ENCODE measurements at places on chromosomes 7 and 10. TPM values are rescaled to one million over a fixed set of nuclear protein-coding genes. Genes with fewer than 3 reads are reported as not detected.
A peak's percentile ranks its signal among the peaks of the same experiment; 100 is the strongest.

DNA sequence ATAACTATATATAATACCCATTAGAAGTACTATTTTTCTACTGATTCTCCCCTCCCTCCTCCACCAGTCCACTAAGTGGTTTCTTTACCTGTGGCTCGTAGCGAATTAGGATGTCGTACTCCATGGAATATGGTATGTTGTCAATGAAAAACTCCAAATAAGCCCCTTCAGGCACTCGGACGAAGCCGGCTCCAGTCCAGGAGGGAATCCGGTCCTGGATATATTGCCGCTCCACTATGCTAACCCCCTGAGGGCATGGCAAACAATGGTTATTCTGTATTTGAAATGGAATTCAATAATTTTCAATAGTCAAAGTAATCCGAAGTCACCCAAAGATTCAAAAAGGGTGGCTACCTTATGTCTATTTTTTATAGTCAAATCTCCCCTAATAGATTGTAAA lies 40.1 kb downstream of the LAMB1 start:
- H3K27ac ChIP-seq: no peak overlapping the region
- no peak for DNase-seq
- no peak overlapping the region for H3K4me3 ChIP-seq
- no peaks in the 10 kb centered on the region for H3K36me3 ChIP-seq
- H3K4me1 ChIP-seq: no peaks in the 10 kb centered on the region

DNA sequence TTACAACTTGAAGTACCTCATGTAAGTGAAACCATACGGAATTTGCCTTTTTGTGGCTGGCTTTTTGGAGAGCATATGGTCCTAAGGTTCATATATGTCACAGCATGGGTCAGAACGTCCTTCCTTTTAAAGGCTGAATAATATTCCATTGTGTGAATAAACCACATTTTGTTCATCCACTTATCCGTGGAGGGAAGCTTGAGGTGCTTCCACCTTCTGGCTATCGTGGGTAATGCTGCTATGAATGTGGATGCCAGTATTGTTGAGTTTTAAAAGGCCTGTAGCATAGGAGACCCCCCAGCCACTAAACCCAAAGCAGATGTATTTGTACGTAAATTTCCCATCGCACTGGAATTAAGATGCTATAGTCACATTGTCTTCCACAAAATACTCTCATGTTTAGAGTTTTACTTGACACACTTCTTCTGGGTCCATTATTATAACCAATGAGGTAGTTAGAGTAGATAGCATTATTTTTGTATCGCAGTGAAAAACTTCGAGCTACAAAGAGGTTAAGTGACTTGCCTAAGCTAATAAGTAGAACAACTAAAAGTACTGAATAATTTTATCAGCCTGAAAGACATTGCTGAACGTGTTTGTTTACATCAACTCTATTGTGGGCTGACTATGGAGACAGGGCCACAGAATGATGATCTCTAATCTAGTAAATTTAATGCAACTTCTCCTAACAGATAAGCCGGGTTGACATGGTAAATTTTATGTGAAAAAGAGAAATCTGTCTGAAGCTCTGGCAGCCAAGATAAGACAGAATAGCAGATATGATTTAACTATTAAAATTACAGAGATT lies 183.0 kb upstream of the CTBP2 start:
- H3K27ac ChIP-seq: no peak overlapping the region
- no peaks in the 10 kb centered on the region for H3K27me3 ChIP-seq
- no peak for DNase-seq

OR13A1 gene
- total RNA-seq: 0.15 TPM

DNA sequence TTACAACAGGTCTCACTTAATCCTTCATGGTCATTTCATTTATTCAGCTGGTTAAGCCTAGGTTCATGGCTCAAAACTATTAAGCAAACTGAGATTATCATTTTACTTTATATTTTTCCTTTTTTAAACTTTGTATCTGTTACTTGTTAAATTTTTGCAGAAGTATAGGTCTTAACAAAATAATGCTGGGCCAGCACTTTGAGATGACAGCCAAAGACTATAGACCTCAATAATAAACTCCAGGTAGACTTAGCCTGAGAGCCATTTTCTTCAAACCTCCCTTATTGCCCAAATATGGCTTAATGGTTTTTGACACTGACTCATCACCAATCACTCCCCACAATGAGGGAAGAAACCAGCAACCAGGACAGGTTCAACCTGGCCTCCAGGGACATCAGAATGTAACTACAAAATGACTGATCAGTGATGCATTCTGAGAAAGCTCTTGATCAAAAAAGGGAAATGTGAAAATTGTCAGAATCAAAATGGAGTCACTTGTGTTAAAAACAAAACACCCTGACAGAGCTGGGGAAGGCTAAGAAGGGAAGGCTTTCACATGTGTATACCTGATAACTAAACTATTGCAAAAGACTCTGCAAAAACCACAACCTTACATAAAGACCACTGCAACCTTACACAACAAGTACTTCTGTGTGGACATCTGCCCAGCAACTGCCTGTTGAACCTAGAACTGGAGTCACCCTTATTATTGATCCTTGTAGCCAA lies 2.1 kb upstream of the CCDC126 start:
- H3K27ac ChIP-seq: no peak overlapping the region
- no peaks in the 10 kb centered on the region for H3K27me3 ChIP-seq
- DNase-seq: peak; percentile 9
- peaks cover 7% of the 10 kb centered on the region for H3K36me3 ChIP-seq

- H3K27ac ChIP-seq: peak overlapping the region; percentile 98
- H3K27me3 ChIP-seq: no peaks in the 10 kb centered on the region
- H3K36me3 ChIP-seq: peaks cover 53% of the 10 kb centered on the region
- DNase-seq: no peak
- H3K4me3 ChIP-seq: peak overlapping the region; percentile 92
Observed at GRCh38 chr10:38094927-38095574, 914 bp downstream of the ZNF37A start.

DNA sequence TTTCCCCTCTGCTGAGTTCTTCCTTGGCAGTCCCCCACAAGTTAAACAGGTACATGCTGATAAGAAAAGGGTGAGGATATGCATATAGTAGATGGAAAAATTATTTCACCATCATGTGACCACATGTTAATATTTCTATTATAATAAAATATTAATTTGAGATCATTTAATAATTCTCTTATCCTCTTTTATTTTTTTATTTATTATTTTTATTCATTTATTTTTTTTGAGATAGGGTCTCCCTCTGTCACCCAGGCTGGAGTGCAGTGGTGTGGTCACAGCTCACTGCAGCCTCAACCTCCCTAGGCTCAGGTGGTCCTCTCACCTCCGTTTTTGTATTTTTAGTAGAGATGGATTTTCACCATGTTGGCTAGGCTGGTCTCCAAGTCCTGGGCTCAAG lies 11.6 kb upstream of the GLI3 start:
- H3K27me3 ChIP-seq: peaks cover 1% of the 10 kb centered on the region
- no peaks in the 10 kb centered on the region for H3K4me1 ChIP-seq
- H3K4me3 ChIP-seq: no peak overlapping the region
- DNase-seq: no peak

DNA sequence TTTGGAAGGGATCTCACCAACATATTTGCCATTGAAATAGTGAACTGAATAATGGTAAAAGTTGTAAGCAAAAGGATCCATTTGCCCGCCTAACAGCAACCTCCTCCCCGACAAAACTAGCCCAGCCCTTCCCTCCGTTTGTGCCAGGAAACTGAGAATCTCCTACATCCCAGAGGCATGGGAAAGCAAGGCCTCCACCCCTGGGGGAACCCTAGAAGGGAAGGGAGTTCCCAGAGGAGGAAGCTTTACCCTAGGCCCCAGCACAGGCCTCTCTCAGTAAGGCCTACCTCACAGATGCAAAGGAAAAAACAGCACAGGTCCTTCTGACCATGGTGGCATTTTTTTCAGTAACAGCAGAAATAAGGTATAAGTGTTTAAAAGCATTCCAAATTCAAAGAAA lies 229.7 kb downstream of the ELMO1 start:
- no peak overlapping the region for H3K27ac ChIP-seq
- peaks cover 18% of the 10 kb centered on the region for H3K4me1 ChIP-seq
- DNase-seq: no peak
- no peaks in the 10 kb centered on the region for H3K27me3 ChIP-seq
- H3K36me3 ChIP-seq: peaks cover 40% of the 10 kb centered on the region

- H3K27me3 ChIP-seq: no peaks in the 10 kb centered on the region
- no peak overlapping the region for H3K4me3 ChIP-seq
- no peak overlapping the region for H3K27ac ChIP-seq
- H3K4me1 ChIP-seq: peaks cover 20% of the 10 kb centered on the region
- no peak for DNase-seq
- H3K36me3 ChIP-seq: no peaks in the 10 kb centered on the region
Observed at GRCh38 chr7:30249986-30250774, 34.2 kb upstream of the ZNRF2 start.

DNA sequence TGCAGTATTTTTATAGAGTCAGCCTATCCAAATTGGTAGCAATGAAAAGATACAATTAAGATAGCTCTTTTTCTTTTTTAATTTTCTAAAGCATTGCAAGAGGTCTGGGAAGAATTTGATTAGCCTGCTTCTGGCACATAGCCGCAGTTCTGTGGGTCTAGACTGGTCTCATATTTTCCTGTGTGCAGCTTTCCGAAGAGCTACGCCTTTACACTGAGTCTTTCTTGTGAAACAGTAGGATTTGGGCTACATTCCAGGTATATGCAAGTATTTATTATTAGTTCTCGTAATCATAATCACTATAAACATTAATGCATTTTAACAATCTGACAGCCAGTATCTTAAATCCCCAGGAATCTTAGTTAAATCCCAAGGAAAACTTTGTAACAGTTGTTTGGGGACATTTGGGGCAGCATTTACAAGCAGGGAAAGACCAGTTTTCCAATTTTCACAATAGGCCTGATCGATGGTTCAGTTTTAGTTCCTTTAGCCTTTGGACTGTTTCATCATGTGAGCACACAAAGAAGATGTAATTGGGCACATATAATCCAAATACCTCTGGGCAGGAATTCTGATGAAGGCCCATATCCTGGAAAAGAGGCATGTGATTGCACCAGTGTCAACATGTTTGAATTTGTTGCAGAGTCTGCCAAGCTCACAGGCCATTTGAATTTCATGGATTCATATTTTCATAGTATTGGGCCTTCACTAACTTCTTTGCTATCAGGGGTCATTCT lies 287.3 kb downstream of the INHBA start:
- H3K4me1 ChIP-seq: no peaks in the 10 kb centered on the region
- no peak overlapping the region for H3K4me3 ChIP-seq

- peaks cover 48% of the 10 kb centered on the region for H3K4me1 ChIP-seq
- H3K27me3 ChIP-seq: no peaks in the 10 kb centered on the region
- DNase-seq: no peak
- peak overlapping the region; percentile 93 for H3K27ac ChIP-seq
- peaks cover 29% of the 10 kb centered on the region for H3K36me3 ChIP-seq
- H3K4me3 ChIP-seq: peak overlapping the region; percentile 79
Observed at GRCh38 chr10:91797048-91797690, 1.1 kb upstream of the TNKS2 start.

DNA sequence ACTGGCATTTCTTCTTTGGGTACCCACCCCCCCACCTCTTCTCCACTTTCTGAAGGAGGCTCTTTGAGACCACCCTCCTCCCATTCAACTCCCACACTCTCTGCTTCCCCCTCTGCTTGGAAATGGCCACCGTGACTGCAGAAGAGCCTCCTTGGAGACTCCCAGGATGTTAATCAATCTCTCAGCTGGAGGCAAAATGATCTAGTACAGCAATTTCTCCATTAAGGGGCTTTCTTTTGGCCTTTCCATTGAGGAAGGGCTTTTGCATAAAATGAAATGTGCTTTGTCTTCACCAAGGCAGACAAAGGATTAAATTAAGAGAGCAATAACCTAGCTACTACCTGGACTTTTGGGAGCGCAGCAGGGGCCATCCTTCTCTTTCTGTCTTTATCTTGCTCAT lies 26.1 kb downstream of the CDHR3 start:
- H3K27me3 ChIP-seq: peaks cover 28% of the 10 kb centered on the region
- peaks cover 9% of the 10 kb centered on the region for H3K4me1 ChIP-seq
- H3K27ac ChIP-seq: no peak overlapping the region
- no peaks in the 10 kb centered on the region for H3K36me3 ChIP-seq
- no peak overlapping the region for H3K4me3 ChIP-seq
- DNase-seq: no peak

GTF2IRD2 gene
- 9.9 TPM for total RNA-seq

- peaks cover 38% of the 10 kb centered on the region for H3K4me1 ChIP-seq
- peak within 1 kb of the TSS; percentile 97 for H3K4me3 ChIP-seq
- peaks cover 26% of the 10 kb centered on the region for H3K27me3 ChIP-seq
- DNase-seq: peak; percentile 86
- H3K36me3 ChIP-seq: peaks cover 11% of the 10 kb centered on the region
Observed at GRCh38 chr10:90871766-90872647, at the start of gene RPP30. Gene RPP30 (plus strand): TSS chr10:90871974. CDS start chr10:90871987, 13 bp downstream.

DNA sequence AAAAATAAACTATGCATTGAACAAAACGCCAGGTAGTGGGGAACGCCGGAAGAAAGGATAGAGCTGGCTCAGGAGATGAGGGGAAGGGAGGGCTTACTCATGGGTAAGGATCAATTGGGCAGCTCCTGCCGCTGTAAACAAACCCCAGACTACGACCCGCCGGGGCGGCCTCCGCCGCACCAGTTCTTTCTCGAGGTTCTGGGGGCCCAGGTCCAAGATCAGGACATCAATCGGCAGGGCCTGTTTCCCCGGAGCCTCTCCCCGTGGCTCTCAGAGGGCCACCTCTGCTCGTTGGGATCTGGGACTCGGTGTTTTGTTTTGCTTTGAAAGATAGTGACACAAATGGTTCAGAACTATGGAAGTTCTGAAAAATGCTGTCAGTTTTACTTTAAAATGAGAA lies 140.4 kb downstream of the ELFN1 start:
- no peaks in the 10 kb centered on the region for H3K27me3 ChIP-seq
- no peak overlapping the region for H3K27ac ChIP-seq
- no peaks in the 10 kb centered on the region for H3K4me1 ChIP-seq
- H3K4me3 ChIP-seq: no peak overlapping the region
- no peak for DNase-seq

GRCh38 chr7:77320714-77321113 lies 95.4 kb downstream of the GSAP start:
- no peak overlapping the region for H3K27ac ChIP-seq
- no peak overlapping the region for H3K4me3 ChIP-seq

- peaks cover 20% of the 10 kb centered on the region for H3K27me3 ChIP-seq
- DNase-seq: no peak
- H3K4me3 ChIP-seq: no peak overlapping the region
- no peaks in the 10 kb centered on the region for H3K36me3 ChIP-seq
- no peak overlapping the region for H3K27ac ChIP-seq
- no peaks in the 10 kb centered on the region for H3K4me1 ChIP-seq
Observed at GRCh38 chr7:98090116-98090515, 16.5 kb upstream of the LMTK2 start.

DNA sequence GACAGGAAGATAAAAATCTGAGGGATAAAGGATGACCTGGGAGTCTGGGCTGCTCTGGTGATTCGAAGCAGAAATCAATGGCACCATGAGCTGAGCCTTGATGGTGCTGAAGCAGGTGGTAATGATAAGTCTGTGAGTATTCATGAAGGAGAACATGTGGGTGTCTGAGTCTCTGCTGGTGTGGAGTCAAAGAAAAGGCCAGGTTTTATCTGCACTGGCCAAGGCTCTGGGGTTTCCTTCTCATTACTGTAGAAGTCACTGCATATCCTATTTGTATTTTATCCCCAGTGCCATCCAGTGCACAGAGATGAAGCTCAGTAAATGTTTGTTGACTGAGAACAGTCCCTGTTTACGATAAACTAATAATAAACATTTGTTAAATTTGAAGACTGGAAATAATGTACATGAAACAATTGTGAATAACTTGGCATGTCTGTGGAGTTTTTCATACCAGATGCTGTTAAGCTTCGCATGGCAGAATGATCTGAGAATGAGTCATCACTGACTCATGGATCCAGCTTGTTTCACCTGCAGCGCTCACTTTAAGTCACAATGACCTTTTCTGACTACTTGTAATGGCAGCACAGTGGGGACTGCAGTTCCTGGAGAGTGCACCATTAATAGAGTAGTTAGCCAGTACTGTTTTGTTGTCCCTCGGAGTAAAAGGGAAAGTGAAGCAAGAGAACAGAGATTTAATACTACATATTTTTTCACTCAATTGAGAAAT lies 538.5 kb downstream of the HTR7 start:
- H3K4me3 ChIP-seq: no peak overlapping the region
- H3K27me3 ChIP-seq: no peaks in the 10 kb centered on the region
- no peak for DNase-seq
- H3K27ac ChIP-seq: no peak overlapping the region
- no peaks in the 10 kb centered on the region for H3K36me3 ChIP-seq
